Activated naive CD4-positive, alpha-beta T cell treated with anti-CD3 and anti-CD28 coated beads, Interleukin-2, amount 50 U/mL, for 72 hours (primary cell): ENCODE measurements at places on chromosomes 1 and 21. TPM values are rescaled to one million over a fixed set of nuclear protein-coding genes. Genes with fewer than 3 reads are reported as not detected.

SCYL3 gene
- 11.4 TPM for total RNA-seq

CDK18 gene
- total RNA-seq = 7.9 TPM

GPR3 gene
- 0.25 TPM for total RNA-seq

SYCP1 gene
- total RNA-seq = not detected

KRTAP13-2 gene
- total RNA-seq = not detected

ZNF670 gene
- 4.5 TPM for total RNA-seq

RHEX gene
- not detected for total RNA-seq

ALG14 gene
- 9.1 TPM for total RNA-seq

ATP6V0B gene
- total RNA-seq = 89.1 TPM

VHLL gene
- total RNA-seq = not detected

CNIH3 gene
- total RNA-seq = 1.8 TPM

RBM11 gene
- total RNA-seq = 8.2 TPM

OR14K1 gene
- not detected for total RNA-seq

EPHB2 gene
- total RNA-seq = not detected

SLAMF9 gene
- total RNA-seq = not detected

RAB25 gene
- total RNA-seq = 0.89 TPM
